Metanephros (tissue), 2 donors: ENCODE measurements at places on chromosomes 2 and 18. TPM values are rescaled to one million over a fixed set of nuclear protein-coding genes. Genes with fewer than 3 reads are reported as not detected.

FAM161A gene
- total RNA-seq = 6.9 TPM

SCYGR4 gene
- not detected for total RNA-seq

FOXD4L1 gene
- 0.12 TPM for total RNA-seq

DLX1 gene
- 0.23 TPM for total RNA-seq

CACNB4 gene
- 15.1 TPM for total RNA-seq

KCNF1 gene
- 0.70 TPM for total RNA-seq

CCDC68 gene
- 9.3 TPM for total RNA-seq

DSC1 gene
- total RNA-seq = 0.47 TPM

DLX2 gene
- not detected for total RNA-seq

PARD6G gene
- 18.3 TPM for total RNA-seq

ESCO1 gene
- 16.4 TPM for total RNA-seq

SMIM21 gene
- not detected for total RNA-seq

SEPTIN10 gene
- 58.6 TPM for total RNA-seq

DARS1 gene
- total RNA-seq = 55.4 TPM

FEV gene
- 1.3 TPM for total RNA-seq

TSPYL6 gene
- total RNA-seq = not detected

KIDINS220 gene
- total RNA-seq = 136 TPM

DAPL1 gene
- total RNA-seq = 9.6 TPM

HRH4 gene
- total RNA-seq = 0.23 TPM

PREB gene
- 27.2 TPM for total RNA-seq

SLC11A1 gene
- 15.5 TPM for total RNA-seq

KIAA2012 gene
- 0.18 TPM for total RNA-seq

CRYBA2 gene
- total RNA-seq = not detected

COL4A4 gene
- total RNA-seq = 38.8 TPM

NEB gene
- 313 TPM for total RNA-seq

ARHGAP28 gene
- 56.5 TPM for total RNA-seq

TMEM169 gene
- 4.3 TPM for total RNA-seq

SRD5A2 gene
- total RNA-seq = 0.06 TPM

KCNS3 gene
- total RNA-seq = 13.1 TPM

SLC4A5 gene
- 8.4 TPM for total RNA-seq

MOGAT1 gene
- not detected for total RNA-seq

ATRAID gene
- total RNA-seq = 146 TPM

TMEM163 gene
- 0.64 TPM for total RNA-seq

MRO gene
- 1.2 TPM for total RNA-seq

MYO7B gene
- 21.7 TPM for total RNA-seq

DYSF gene
- total RNA-seq = 51.5 TPM

POMC gene
- 7.8 TPM for total RNA-seq

PRKAG3 gene
- total RNA-seq = 5.0 TPM

NGEF gene
- 1.7 TPM for total RNA-seq

GNAL gene
- total RNA-seq = 1.8 TPM

ANKRD23 gene
- total RNA-seq = 12.5 TPM

UNC80 gene
- 3.1 TPM for total RNA-seq

STK16 gene
- total RNA-seq = 24.2 TPM

LRRC30 gene
- total RNA-seq = 6.4 TPM

ALLC gene
- total RNA-seq = not detected

MAP3K19 gene
- total RNA-seq = 0.12 TPM

TUBA4A gene
- total RNA-seq = 16.5 TPM

G6PC2 gene
- total RNA-seq = 0.23 TPM

CABYR gene
- total RNA-seq = 5.1 TPM

PECR gene
- total RNA-seq = 41.8 TPM

CSRNP3 gene
- total RNA-seq = 12.8 TPM
